Activated CD8-positive, alpha-beta memory T cell treated with anti-CD3 and anti-CD28 coated beads for 4 hours (primary cell): ENCODE measurements at places on chromosomes 3 and 15.

DNA sequence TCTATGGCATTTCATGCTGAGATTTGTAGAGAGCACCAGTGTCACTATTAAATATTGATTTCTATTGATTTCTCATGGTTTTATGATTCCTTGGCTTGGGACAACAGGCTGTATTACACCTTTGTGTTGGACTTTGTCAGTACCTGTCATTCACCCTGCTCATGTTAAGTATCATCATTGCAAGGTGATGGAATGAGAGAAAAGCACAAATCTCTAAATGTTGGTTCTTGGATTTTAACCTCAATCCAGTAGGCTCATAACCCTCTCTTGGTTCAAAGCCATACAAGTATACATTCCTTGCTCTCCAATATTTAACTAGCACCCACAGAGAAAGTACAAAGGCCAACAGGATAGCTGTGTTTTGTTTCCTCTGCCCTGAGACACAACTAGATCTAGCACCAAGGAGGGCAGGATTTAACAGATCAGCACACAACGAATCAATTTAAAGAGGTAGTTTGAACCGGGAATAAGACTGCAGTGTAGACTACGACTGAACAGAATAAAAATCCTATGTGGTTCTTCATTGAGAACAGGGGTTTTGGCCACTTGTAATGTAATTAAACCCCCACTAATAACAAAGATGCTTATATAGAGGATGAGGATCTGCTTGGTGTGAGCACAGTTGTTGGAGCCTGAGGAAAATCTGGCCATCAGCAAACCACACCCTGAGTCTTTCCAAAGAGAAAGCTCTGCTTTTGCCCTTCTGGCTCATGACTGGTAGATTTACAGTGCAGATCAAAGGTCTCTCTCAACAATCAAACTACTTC lies 78.0 kb upstream of the TNFSF10 start:
- DNase-seq, result no peak

DNA sequence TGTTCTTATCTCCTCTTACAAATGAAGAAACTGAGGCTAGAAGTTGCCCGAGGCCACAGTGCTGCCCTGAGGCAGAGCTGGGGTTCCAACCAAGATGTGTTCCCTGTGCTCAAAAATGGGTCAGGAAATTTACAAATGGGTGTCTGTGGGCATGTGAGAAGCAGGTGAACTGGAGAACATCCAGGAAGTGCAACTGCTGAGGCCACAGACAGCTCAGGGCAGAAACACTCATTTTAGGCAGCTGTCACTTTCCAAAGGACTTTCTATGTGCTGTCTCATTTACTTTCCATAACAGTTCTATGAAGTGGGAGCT lies 47.2 kb upstream of the ATP2B2 start:
- DNase-seq, result no peak

GRCh38 chr3:109806929-109807328 lies 469.6 kb upstream of the DPPA4 start:
- DNase-seq, result peak; percentile 11

DNA sequence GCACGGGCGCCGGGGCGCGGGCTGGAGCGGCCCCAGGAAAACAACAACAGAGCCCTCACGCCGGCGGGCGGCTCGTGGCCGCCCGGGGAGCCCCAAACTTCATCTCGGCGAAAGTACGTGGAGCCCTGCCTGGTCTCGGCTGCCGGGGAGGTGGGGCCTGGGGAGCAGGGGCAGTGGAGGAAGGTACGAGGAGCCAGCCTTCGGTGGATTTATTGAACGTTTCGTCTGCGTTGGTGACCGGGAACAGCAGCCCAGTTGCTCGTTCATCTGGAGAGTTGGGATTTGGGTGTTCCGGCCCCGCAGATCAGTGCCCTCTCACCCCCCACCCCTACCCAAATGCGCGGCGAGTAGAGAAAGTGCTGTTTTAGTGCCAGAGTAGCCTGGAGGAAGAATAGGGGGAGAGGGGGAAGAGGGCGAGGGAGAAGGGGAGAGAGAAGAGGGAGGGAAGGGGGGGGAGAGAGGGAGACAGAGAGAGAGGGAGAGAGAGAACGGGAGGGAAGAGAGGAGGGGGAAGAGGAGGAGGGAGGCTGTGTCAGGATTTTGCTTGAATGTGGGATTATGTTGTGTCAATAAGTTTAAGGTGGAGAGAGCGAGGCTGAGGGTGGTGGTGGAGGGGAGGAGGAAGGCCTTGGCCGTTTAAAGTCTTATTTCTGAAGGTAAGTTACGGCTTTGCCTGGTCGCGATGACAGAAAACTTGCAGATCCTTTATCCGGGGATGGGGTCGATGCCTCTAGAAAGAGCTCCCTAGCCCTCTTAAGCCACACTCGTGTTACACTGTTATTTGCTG lies 970 bp downstream of the BBX start:
- no peak for DNase-seq

GRCh38 chr15:101357333-101357732 lies 62.3 kb upstream of the SNRPA1 start:
- DNase-seq, result no peak

DNA sequence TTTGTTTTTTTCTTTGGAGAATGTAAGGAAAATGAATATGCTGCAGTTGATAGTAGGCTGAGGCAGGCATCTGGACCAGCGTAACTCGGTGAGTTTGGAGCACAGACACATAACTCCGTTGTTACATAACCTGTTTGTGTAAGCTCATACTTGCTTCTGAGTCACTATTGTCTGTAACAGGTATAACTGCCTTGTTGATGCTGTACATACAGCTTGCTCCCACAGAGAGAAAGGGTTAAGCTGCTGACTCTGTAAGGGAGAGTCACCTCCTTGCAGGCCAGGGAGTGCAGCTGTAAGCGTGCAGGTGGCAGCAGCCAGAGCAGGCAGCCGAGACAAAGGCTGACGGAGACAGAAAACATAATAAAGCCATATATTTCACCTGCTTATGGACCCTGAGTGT lies 20.4 kb downstream of the RETNLB start:
- DNase-seq, result no peak

DNA sequence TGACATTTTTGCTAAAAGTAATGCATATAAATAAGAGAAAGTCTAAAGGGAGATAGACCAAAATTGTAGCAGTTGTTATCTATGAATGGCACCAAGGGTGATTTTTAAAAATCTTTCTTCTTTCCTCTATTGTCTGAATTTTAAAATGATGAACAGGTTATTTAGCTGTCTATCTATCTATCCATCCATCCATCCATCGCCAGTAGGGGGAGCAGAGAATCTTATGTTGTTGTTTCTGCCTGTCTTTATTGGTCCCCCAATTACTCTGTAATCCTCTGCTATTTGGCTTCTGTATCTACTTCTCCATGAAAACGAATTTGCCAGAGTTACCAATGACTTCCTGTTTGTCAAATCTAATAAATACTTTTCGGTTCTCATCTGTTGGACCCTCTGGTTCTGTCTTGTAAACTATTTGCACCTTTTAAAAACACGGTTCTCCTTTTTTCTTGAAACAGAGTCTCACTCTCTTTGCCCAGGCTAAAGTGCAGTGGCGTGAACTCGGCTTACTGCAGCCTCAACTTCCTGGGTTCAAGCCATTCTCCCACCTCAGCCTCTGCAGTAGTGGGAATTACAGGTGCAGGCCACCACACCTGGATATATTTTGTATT lies 86.0 kb downstream of the ECT2 start:
- no peak for DNase-seq

DNA sequence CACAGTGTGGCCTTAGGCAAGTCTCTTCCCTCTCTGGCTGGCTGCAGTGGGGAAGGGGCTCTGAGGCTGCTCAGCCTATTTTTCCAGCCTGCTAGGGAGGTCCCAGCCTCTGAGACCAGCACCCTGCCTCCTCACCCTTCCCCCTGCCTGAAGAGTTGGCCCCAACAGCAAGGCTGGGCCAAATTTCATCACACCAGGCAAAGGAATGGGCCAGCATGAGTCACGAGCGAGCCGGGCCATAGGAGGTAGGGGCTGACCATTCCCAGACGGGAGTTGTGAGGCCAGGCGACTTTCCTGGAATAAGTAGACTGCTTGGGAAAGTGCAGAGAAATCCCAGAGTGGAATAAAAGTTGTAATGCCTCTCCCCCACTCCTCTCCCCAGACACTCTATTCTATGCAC lies 5.7 kb upstream of the FBLN2 start:
- DNase-seq, result no peak
